ENCODE measurements at places on chromosomes 1 and 21.

DNA sequence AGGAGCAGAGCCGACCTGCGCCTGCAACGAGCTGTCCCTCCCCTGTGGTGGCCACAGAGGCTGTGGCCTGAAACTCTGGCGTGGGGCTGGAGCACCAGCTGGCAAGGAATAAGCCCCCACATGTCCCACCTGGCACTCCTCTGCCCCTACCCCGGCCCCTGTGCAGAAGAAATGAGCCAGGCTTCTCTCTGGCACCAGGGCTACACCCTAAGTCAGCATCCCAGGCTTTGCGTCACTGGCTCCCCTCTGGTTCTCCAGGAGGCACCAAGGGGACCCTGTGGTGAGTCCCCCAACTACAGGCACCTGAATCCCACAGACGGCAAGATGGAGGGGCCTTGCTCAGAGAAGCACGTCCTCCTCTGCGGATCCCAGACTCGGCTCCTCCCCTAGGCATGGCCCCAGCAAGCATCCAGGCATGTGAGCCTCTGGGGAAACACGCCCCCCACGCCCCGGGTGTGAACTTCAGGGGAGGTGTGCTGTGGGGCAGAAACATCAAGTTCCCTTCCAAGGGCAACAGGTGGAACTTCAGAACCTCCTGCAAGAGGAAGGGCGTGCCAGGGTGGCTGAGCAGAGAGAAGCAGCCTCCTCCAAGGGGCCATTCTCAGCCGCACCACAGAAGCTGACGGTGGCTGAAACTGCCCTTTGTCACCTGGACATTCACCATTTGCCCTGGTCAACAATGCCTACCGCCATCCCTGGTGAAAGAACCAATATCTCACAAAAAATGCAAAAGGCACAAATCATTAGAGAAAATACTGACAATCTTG is 2.9 kb downstream of the KRTAP10-7 start:
- no peak for DNase-seq

GRCh38 chr1:160373696-160374095 is 6.8 kb downstream of the NHLH1 start:
- DNase-seq: no peak

DNA sequence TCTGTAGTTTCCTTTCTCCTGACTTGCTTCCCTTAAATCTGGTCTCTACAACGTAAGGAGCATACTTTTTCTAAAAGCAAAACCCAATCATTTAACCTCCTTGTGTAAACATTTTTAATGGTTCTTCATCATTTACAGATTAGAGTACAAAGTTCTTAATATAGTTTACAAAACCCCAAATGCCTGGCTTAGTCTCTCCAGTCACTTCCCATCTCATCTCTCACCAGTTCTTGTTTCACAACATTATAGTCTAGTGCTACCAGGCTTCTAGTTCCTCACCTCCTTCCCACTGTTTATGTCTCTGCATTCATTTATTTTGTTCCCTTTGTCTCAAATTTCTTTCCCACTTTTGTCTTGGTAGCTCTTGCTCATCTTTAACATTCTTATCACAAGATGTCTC is 168.4 kb downstream of the FASLG start:
- no peak for DNase-seq

GRCh38 chr1:183702087-183702812 is 49.1 kb upstream of the APOBEC4 start:
- DNase-seq: no peak

DNA sequence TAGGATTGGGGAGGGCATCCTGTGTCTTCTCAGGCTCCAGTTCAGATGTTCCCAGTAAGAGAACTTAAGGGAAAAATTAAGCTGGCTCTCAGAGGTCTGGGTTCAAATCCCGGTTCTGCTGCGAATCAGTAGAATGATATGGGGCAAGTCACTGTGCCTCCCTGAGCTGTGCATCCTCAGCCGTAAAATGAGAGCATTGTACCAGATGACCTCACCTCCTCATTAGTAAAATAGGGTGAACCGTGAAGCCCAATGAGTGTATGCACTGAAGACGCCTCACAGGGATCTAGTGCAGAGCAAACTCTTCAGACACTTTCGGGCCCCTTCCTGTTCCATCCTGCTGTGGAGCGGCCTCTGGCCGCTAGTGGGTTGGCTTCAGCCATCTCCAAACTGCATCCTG is 36.0 kb downstream of the SYT6 start:
- no peak for DNase-seq

- no peak for DNase-seq
These were observed 130.8 kb downstream of the BRINP2 start for GRCh38 chr1:177301425-177302124.
